ENCODE measurements at places on chromosomes 11 and 22.

DNA sequence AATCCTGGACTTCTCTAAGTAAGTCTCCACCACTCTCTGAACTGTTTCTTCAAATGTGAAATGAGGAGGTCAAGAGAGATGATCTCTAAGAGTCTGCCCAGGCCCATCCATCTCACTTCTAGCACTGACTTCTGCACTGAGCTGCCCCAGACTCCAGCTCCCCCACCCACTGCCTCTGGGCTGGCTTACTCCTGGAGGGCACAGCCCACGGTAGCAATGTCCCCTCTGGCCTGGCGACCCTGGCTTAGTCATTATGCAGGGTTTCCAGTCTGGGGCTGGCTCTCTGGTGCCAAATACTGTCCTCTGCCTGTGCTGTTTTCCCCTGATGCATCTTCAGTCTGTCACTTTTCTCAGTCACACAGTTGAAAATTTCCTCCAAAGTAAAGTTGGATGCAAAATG lies 60.9 kb downstream of the PKNOX2 start:
- DNase-seq: no peak

DNA sequence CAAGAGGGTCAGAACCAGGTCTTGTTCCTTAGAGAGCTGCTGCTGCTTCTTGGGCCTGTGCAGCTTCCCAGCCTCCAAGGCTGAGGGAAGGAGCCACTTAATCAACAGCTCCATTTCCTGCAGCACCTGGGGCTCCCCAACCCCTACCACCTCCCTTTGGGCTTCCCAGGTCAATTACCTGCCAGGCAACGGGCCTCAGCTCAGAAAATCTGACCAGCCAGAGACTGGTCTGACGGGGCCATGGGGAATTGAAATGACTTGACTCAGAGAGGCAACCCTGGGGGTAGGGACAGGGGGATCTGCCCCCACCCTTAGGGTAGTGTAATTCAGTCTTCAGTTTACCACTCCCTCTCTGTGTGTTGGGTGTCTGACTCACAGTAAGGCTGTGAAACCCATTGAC lies 4.7 kb upstream of the MAJIN start:
- no peak for DNase-seq

DNA sequence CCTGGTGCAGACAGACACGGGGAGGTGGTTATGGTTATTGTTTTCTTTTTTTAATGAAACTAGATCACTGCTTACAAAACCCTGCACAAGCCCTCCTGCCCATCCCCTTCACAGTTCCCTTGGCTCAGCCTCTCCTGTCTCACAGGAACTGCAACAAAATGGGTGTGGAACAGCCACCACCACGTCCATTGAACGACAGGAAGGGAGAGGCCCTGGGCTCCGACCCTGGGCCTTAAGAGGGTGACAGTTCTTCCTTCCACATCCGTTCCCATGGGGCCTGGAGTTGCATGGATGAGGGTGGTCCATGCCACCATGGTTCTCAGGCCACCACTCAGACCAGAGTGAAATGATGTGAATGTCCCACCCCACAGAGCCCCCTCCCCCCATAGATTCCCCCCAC lies 15.7 kb downstream of the PRPF19 start:
- no peak for DNase-seq

DNA sequence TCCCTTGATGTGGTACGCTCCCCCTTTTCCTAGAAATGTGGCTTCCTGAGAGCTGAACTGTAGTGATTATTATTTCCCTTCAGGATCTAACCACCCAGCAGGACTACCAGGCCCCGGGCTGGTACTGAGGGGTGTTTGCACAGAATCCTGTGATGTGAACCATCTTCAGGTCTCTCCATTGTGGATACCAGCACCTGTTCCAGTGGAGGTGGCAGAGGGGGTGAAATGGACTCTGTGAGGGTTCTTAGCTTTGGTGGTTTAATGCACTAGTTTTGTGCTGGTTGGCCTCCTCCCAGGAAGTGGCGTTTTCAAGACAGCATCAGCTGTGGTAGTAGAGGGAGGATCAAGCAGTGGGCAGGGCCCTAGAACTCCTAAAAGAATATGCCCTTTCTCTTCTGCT lies 18.6 kb downstream of the C11orf91 start:
- DNase-seq: no peak

DNA sequence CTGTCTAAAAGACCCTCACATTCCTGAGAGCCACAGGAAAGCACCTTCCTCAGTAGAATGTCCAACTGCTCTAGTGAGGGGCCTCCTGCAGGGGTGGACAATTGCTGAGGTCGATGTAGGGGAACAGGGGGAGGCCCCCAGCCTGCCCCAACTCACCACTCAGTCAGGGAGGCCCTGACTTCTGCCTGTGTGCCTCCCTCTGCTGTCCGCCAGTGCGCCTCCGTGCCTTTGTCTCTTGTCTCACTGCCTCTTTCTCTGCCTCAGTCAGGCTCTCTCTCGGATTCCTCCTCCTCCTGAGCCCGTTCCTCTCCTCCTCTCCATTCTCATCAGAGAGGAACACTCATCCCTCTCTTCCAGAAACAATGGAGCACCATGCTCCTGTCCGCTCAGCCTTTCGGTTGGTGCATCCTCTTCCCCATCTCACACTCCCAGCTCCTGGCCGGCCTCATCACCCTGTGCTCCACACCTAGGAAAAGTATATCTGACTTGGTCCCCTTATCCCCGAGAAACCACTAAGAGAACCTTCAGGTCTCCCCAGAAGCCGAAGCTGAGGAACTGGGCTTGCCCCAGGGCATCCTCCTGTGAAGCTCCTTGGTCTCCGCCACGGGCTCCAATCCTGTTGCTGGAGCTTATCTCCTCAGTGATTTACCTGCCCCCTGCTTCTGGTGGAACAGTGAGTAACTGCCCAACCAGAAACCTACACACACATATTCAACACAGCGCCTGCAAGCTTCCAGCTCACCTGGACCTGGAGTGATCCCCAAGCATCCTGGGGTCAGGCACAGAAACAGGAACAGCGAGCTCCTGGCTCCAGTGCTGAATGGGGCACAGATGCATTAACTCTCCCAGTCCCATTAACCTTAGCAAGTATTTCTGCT lies 2.3 kb downstream of the B3GAT1 start:
- peak; percentile 56 for DNase-seq

DNA sequence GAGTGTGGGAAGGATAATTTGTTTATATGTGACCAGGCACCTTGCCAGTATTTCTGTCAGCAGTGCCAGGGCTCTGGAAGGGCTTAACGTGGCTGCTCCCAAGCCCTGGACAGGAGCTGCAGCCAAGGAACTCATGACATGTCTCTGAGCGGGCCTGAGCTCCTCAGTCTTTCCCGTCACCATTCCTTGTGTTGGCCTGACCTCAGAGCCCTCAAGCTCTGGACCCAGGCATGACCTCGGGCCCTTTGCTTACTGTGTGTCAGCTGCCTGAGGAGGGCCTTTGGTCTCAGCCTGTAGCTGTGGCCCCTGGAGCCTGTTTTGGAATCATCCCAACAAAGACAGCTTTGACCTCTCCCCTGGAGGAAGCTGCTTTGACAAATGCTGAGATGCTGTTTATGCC lies 264.1 kb upstream of the PLET1 start:
- DNase-seq: no peak

DNA sequence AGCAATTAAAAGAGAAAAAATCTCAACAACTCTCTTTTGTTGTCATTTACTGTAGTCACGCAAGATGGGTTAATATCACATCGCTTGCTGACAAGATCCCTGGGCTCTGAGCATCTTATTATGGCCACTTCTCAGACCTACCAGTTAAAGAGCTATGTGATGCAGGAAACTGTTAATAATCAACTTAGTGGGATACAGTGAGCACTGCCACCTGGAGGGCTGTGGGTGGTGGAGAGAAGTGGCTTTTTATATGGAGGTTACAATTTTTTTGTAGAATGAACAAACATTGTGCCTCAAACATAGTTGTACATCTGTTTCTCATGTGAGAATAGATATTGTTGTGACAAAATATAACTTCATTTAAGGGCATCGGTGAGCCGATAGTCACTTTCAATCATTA lies 181.0 kb downstream of the TENM4 start:
- no peak for DNase-seq

DNA sequence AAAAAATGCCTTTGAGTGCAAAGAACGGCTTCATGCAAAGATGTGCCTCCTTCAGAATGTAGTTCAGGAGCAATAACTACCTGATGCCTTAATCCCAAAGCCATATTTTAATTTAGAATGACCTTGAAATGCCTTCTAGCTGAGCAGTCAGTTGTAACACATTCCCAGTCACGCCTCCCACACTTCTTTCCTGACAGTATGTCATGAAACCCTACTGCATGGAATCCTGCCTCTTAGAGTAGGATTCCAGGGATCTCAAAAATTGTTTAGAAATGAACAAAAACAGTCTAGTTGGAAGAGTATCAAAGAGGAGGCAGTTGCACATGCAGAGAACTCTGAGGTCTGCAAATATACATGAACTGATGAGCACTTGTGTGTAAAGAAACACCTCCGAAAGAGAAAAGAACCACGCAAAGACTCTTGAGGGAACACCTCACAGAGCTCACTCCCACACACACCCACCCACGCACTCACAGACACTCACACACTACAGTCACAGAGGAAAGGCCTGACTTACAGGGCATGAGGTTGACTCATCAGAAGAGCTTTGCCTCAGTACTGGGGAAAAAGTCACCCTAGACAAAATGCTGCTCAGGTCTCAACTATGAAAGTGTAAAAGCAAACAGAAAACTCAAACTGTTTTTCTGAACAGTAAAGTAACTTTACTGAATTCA lies 77.4 kb downstream of the GGTLC2 start:
- DNase-seq: no peak

GRCh38 chr11:85318573-85318972 lies 308.6 kb downstream of the DLG2 start:
- no peak for DNase-seq

GRCh38 chr22:47053726-47054141 lies 291.3 kb downstream of the TBC1D22A start:
- DNase-seq: peak; percentile 67

DNA sequence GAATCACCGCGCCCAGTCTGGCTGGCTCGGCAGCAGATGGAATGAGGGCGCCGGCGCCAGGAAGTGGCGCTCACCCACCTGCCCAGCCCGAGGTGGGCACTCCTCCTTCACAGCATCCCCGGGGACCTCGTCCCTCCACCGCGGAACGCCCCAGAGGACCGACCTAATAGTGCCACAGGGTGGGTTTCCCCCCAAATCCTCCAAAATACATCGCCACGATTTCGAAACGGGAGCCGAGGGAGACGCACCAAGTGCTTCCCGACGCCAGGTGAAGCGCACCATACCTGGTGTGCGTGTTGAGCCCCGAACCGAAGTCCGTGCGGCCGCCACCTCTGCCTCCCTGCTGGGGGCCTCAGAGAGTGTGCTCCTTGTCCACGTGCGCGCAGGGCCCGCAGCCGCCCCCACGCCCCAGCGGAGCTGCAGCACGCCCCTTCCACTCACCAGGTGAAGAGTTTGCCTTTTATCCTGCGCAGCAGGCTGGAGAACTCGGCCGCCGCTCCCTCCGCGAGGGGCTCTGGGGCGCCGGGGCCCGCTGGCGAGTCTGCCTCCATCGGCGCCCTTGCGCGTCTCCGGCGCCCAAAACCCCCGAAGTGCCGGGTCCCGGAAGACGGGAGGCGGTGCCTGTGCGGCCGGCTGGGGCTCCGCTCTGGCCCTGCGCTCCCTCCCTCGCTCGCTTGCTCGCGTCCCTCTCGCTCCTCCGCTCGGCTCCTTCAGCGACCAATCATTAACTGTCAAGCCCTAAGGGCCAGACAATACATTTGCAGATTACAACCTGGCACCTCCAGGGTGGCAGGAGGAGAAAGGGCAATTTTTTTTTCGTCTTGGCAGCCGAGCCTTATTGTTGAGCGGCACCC lies at the start of gene SLC35F2:
TSS of gene SLC35F2 (minus strand) at position 571 of the 854 bp plus-strand sequence. CDS start at position 551, 20 bp downstream.
- DNase-seq: no peak

- no peak for DNase-seq
Observed at GRCh38 chr22:27598792-27599191, 202.8 kb downstream of the MN1 start.

GRCh38 chr22:28297504-28297903 lies 378.4 kb upstream of the PITPNB start:
- peak; percentile 1 for DNase-seq

DNA sequence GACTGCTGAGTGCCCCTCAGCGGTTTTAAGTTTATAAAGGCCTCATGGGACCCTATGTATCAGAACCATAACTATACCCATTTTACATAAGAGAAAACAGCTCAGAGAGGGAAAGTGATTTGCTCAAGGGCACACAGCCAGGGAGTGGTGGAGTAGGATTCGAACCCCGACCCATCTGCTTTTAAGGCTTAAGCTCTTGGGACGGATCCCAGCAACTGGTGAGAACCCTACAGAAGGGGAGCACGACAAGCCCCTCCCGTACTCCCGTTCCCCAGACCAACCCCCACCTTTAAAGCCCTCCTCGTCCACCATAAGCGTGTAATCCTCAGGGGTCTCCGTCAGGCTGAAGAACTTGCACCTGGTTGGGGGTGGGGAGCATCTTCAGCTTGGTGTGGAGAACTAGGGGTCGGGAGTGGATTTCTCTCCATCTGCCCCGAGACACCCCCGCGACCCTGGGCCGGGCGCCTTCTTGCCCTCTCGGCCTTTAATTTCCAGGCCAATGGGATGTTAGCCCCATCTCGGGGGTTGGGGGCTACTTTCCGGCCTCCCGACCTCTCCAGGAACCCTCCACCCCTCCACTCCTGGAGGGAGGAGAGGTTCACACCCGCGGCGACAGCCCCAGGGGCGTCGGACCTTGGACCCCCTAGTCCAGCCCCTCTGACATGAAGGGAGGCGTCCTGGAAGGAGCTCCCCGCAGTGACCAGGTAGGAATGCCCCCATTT lies 725 bp downstream of the CASTOR1 start:
- DNase-seq: no peak

DNA sequence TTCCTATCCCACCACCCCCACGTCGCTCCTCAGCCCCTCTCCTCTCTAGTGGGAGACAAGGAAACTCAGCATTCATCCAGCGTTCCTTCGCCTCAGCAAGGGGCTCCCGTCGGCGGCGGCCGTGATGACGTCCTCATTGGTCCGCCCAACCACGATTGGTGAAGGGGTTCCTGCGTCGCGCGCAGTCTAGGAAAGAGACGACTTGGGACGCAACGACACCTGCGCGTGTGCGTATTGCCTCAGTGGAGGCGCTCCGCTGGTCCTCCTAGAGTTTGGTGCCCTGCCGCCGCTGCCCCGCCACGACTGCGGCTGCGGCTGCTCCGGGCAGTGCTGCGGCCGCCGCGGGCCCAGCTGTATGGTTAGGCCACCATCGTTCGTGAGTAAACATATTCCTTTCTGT lies 56.6 kb downstream of the CCDC81 start:
- no peak for DNase-seq

GRCh38 chr11:129117595-129118350 lies 74.4 kb downstream of the ARHGAP32 start:
- peak; percentile 93 for DNase-seq

DNA sequence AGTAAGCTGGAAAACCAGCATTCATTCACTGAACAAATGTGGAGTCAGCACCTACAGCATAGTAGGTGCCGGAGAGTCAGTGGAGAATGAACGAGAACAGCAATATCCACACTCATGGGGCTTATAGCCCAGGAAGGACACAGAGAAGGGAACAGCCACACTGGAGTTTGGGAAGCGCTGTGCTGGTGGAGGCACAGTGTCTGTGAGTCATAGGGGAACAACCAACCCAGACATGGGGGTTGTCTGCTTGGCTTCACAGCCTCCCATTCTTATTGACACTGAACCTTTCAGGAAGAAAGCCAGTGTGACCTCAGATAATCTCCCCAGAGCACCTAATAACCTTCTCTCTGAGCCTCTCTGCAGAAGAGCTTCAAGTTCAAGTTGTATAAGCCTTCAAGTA lies 56.6 kb upstream of the UBASH3B start:
- DNase-seq: no peak

All from spinal cord (tissue), 10 donors.